ENCODE measurements at places on chromosomes 13 and 19.

- no peak for DNase-seq
Measured at GRCh38 chr19:42697884-42698283, 42.4 kb downstream of the PSG3 start.

DNA sequence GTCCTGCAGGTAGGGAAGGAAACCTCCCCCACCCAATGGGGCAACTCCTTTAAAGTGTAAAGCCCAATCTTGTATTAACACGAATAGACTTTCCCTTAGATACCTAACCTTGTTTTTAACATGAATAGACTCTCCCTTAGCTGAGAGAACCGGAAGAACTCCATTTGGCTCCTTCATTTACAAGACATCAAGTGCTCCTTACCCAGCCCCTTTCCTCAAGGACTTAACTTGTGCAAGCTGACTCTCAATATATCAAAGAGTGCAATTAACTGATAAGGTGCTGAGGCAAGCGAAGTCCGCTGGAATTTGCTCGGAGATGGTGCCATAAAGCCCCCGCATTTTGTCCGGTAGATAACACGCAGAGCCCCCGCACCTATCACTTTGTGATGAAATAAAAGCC is 9.9 kb upstream of the ZNF90 start:
- no peak for DNase-seq

DNA sequence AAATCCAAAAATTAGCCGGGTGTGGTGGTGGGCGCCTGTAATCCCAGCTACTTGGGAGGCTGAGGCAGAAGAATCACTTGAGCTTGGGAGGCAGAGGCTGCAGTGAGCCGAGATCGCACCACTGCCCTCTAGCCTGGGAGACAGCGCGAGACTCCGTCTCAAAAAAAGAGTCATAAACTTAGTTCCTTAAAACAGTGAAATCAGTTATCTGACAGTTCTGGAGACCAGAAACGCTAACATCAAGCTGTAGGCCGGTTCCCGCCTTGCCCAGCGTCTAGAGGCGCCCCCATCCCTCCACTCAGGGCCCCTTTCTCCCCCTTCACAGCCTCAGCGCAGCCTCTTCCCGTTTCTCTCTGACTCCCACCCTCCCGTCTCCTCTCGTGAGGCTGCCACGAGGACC is 11.9 kb downstream of the ADAT3 start:
- DNase-seq = no peak

- DNase-seq = peak; percentile 56
Measured at GRCh38 chr19:17841810-17842662, 5.7 kb downstream of the JAK3 start.

DNA sequence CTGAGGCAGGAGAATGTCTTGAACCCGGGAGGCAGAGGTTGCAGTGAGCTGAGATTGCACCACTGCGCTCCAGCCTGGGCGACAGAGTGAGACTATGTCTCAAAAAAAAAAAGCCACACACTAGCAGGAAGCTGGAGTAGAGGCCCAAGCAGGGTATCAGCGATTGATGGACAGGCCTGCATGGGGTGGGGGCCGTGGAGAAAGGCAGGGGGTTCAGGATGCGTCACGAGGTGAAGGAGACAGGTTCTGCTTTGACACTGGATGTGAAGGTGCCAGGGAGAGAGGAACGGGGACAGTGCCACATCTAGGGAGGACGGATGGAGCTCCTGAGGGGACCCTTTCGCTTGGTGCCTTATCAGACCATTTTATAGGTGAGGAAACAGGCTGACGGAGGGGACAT is 7.1 kb downstream of the COLGALT1 start:
- DNase-seq = no peak

DNA sequence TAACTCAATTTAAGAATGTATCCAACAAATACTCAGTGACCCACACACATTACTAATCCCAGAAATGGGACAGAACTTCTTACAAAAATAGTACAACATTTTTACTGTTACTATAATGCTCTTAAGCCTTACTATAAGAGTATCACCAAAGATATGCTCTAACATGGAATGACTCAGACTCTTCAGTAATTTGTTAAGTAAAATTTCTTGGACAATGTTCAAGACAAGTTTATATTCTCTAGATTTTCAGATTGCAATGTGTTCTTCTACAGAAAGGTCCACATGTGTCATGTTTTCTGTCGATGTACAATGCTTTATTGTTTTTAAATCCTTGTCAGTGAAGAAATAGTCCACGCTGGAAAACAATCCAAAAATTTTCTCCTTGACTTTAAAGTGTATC is 66.3 kb upstream of the RFXAP start:
- DNase-seq = no peak

DNA sequence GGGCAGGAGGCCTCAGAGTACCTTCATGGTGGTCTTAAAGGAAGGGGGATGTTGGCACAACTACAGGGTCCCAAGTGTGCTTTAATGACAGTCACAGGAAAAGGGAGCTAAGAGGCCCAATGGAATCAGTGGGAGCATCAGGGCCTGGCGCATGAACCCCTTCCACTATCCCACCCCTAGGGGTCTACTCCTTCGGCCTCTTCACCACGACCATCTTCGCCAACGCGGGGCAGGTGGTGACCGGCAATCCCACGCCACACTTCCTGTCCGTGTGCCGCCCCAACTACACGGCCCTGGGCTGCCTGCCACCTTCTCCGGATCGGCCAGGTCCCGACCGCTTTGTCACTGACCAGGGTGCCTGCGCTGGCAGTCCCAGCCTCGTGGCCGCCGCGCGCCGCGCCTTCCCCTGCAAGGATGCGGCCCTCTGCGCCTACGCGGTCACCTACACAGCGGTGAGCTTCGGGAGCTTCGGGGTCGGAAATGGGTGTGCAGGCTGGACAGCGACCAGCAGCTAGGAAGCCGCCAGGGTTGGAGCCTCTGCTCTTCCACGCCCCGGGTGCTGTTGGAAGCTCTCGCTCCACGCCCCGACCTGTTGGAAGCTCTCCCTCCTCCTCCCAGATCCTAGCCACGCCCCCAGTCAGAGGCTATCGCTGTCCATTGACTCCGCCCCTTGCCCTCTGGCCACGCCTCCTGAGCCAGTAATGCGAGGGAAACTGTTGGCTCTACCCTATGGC is 6.0 kb downstream of the PLPPR2 start:
- no peak for DNase-seq

DNA sequence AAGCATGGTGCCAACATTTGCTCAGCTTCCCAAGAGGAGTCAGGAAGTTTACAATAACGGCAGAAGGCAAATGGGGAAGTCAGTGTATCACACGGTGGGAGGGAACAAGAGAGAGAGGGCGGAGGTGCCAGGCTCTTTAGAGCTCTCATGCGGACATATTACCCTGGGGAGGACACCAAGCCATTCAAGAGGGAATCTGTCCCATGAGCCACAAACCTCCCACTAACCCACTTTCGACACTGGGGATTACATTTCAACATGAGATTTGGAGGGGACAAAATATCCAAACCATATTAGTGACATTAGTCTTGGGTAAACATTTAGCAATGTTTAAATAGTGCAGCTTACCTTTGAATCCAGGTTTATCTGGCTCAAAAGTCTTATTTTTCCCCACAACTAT is 69.9 kb downstream of the SLAIN1 start:
- no peak for DNase-seq

GRCh38 chr19:35714601-35715354 is 3.0 kb upstream of the KMT2B start:
- no peak for DNase-seq

DNA sequence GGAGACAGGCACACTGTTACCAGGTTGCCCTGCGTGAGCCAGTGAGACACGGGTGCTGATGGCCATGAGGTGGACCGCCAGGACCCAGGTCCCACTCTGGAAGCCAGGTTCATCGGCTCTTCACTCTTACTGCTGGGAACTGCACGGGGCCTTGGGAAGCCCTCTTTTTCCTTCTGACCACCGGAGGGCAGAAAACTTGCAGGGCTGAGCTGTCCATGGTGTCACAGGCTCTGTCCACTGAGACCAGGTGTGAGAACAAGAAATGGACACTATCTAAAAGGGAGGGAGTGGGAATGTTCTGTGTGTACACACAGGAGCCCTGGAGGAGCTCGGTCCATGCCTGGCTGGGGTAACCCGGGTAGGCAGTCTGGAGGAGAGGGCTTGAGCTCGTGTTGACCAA is 93.4 kb downstream of the UQCRFS1 start:
- no peak for DNase-seq

GRCh38 chr19:53538378-53539109 is 599 bp downstream of the ZNF331 start:
- DNase-seq = no peak

DNA sequence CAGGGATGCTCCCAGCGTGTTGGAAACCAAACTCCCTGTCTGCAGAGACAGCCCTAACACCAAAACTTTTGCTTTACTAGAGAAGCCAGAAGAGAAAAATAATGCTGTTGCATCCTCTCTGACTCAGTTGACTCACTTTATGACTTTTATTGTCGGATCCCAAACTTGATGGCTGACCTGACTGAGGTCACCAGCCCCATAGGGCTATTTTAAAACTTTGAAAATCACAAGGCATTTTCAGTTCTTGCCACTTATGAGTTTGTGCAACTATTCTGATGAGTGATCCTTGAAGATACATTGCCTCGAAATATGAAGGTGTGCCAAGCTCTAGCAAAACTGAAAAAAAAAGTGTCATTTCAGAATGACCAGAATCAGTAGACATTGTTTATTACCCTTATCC is 320.2 kb downstream of the DLEU7 start:
- no peak for DNase-seq

Data from stimulated activated CD4-positive, alpha-beta T cell treated with anti-CD3 and anti-CD28 coated beads, Interleukin-1b, Interleukin-23, amount 100 ng/mL, for 1 hour (primary cell).